Stimulated activated naive CD4-positive, alpha-beta T cell treated with Interleukin-2 at 50 U/mL for 16 hours (primary cell): ENCODE measurements at places on chromosomes 7 and 10.

GRCh38 chr10:124151466-124152095, 58.2 kb upstream of the CHST15 start:
- DNase-seq, result no peak

- no peak for DNase-seq
Observed at GRCh38 chr10:5515948-5516761, 8.6 kb upstream of the CALML3 start.

- DNase-seq, result no peak
Observed at GRCh38 chr10:123604506-123604905, 61.6 kb upstream of the GPR26 start.

DNA sequence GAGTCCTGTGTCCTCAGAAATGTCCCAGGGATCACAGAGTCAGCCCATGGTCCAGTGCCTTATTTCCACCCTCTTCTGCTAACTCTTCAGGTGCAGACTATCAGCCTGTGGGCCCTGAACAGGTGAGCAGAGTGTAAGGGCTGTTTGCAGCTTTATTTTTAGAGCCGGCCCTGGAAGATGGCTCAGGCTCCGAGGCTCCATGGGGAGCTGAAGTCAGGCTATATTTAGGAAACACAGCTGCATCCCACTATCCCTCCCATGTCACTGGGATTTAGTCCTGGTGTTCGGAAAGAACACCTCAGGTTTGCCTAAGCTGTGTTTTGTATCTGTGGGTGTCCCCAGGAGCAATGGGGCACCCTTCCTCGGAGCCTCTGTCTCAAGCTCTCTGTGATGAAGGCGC, 126.9 kb downstream of the RPS24 start:
- no peak for DNase-seq

DNA sequence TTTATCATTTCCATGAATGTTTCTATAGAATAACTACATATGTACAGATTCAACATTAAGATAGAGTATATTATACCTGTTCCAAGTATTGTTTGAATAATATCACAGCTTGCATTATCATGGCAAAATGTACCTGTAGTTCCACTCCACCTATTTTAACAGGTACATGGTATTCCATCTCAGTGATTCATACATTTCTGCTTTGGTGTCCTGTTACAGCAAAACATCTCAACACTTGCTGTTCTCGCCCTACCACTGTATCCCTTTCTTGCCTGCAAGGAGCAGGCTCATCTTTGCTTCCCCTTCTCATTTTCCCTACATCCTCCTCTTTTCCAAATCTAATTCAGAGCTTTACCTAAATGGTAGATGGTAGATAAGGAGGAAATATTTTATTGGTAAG, 27.1 kb upstream of the SGCE start:
- no peak for DNase-seq

DNA sequence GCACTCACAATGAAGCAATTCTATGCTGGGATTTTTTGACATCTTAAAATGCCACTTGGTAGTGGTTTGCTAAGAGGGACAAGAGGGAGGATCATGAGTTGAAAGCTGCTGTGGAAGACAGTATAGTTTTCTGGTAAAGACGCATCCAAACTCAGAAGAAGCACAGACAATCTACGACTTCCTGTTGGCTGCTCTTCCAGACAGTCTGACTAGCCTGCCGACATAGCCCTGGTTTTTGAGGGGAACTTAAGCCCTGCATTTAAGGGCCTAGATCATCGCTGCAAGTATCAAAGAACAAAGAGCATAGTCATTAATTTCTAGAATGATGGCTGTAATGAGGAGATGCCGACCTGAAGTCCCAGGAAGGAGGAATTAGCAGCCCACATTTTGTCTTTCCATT, 99.9 kb upstream of the IKZF1 start:
- no peak for DNase-seq

- DNase-seq, result no peak
Observed at GRCh38 chr10:52004342-52004949, 305.1 kb upstream of the CSTF2T start.

GRCh38 chr10:58969576-58969975, 206.9 kb upstream of the PHYHIPL start:
- DNase-seq, result no peak

DNA sequence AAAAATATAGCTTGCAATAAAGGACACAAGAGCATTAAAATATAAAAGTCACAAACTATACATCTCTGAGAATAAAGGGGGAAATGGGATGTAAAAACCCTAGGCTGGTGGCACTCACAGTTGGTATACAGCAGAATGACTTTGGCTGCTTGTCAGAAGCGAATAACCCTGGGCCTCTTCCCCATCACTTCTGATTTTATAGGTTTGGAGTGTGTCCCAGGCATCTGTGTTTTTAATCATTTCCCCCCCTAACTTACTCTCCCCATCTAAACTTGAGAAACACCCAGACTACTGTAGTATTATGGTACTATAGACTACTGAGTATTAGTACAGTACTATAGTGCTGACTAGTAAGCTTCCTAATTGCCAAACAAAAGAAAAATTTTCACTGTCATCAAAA, 1.8 kb upstream of the RPA3 start:
- DNase-seq, result no peak

- no peak for DNase-seq
Observed at GRCh38 chr10:97914171-97914836, 64.7 kb downstream of the GOLGA7B start.

- no peak for DNase-seq
Observed at GRCh38 chr7:102810916-102811315, 62.1 kb downstream of the FAM185A start.

- no peak for DNase-seq
Observed at GRCh38 chr7:38465956-38466355, 165.2 kb downstream of the AMPH start.

DNA sequence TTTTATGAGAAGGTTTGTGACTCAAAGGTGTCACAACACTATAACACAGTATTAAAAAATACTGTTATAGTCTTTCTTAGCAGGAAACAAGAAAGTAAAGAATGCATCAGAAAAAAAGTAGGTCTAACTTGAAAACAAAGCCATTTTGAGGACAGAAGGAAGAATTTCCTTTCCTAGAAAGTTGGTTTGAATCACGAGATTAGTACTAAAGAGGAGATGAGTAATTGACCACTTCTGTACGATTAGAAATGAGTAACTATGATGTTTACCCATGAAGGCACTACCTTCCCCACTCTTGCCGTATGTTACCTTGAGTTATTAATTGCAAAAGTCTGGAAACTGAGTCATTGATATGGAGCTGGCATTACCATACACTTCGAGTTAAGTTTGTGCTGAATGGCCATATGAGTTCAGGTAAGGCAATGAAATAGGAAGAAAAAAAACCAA, 65.2 kb downstream of the FAM185A start:
- DNase-seq, result no peak

- no peak for DNase-seq
Observed at GRCh38 chr7:30224511-30225062, 59.8 kb upstream of the ZNRF2 start.
